ENCODE measurements at places on chromosomes 2 and 18. TPM values are rescaled to one million over a fixed set of nuclear protein-coding genes. Genes with fewer than 3 reads are reported as not detected.

DNA sequence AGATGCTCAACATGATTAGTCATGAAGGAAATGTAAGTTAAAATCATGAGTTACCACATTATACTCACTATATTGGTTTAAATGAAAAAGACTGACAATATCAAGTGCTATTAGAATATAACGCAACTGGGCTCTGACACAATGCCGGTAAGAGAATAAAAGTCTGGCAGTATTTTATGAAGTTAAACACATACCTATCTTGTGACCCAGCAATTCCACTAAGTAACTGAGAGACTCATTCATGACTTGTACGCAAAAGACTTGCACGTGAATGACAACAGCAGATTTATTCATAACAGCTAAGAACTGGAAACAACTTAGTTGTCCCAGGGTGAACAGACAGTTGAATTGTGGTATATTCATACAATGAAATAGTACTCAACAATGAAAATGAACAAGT lies 342.1 kb downstream of the SLC4A3 start:
- H3K4me1 ChIP-seq: no peaks in the 10 kb centered on the region
- no peaks in the 10 kb centered on the region for H3K36me3 ChIP-seq
- no peak overlapping the region for H3K4me3 ChIP-seq
- no peak overlapping the region for H3K27ac ChIP-seq
- H3K27me3 ChIP-seq: no peaks in the 10 kb centered on the region
- no peak for DNase-seq

DNA sequence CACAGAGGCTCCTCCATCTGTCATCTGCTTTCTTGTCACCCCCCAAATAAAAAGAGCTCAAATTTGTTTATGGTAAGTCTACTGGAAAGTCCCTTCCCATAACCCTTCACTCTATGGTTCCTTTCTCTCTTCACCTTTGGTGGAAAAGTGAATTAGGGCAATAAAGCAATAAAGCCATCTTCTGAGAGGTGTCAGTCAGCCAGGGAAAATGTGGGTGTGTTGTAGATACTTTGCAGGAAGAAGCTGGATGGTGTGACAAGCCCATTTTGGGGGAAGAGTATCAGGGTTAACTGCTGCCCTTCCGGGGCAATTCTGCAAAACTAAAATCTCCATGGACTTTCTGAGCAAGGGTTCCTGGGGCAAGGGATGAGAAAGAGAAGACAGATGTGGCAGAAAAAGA lies 197.9 kb downstream of the SH3BP4 start:
- no peak overlapping the region for H3K4me3 ChIP-seq
- H3K36me3 ChIP-seq: no peaks in the 10 kb centered on the region

DNA sequence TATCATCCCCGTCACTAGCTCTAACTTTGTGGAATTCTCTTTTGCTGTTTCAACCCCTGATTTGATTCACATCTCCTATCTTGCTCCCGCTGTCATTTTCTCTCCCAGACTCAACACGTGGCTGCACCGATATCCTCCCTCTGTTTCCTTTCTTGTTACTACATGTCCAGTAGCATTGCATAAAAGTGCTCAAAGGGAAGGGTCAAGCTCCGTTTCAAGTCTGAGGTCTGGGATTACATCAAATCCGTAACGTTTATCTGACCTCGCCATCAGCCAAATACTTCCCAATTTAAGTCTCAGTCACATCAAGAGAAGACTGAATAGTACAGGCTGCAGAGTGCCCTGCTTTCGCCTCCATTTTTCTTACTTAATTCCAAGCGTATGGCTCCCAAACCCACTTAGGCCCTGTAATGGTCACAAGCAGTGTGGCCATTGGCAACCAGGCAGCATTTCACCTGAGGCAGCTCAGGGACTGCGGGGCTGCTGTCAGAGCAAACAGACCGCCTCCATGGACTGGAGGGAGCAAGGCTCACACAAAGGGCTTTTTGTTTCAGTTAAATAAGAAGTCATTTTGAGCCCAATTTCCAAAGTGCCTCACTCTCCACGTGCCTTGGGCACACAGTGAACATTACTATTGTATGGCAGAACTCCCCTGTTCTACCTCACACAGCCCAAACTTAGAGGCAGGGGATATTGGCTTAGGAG lies 217.8 kb downstream of the BCL11A start:
- no peak overlapping the region for H3K27ac ChIP-seq
- H3K36me3 ChIP-seq: no peaks in the 10 kb centered on the region
- no peak overlapping the region for H3K4me3 ChIP-seq
- no peak for DNase-seq
- peaks cover 2% of the 10 kb centered on the region for H3K27me3 ChIP-seq

DNA sequence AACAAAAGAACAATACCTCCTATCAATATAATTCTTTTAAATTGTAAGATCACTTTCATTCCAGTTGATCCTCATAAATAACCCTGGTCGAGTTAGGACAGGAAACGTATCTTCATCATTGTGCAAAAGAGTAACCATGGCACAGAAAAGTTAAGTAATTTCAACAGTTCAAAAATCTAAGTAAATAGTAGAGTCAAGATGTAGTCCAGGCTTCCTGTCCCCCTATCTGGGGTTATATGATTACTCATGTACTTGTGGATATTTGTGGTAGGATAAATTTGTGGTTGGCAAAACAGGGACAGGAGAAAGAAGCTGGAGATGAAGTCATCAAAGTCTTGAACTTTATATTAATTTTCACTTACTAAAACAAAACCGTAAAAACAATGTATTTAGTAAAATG lies 772.6 kb downstream of the TSN start:
- H3K4me3 ChIP-seq: no peak overlapping the region
- no peak for DNase-seq
- no peaks in the 10 kb centered on the region for H3K27me3 ChIP-seq
- peaks cover 6% of the 10 kb centered on the region for H3K4me1 ChIP-seq
- no peak overlapping the region for H3K27ac ChIP-seq

DNA sequence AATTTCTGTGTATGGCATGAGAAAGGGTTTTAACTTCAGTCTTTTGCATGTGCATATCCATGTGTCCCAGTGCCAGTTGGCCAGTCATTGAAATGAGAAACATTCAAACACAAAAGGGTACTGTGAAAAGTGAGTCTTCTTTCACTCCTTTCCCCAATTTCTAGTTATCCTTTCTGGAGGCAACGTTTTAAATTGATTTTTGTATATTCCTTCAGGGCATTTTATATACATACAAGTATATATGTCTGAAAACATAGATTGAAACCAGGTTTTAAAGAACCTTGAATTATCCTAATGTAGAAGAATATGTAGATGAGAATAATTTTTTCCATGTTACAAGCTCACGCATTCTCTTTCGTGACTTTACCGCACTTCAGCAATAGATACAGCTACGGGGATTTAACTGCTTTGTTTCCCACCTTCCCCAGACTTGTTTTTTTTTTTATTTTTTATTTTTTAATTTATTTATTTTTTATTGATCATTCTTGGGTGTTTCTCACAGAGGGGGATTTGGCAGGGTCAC lies 18.8 kb downstream of the DDX1 start:
- no peak for DNase-seq
- H3K36me3 ChIP-seq: peaks cover 39% of the 10 kb centered on the region
- H3K4me1 ChIP-seq: no peaks in the 10 kb centered on the region
- no peak overlapping the region for H3K4me3 ChIP-seq
- H3K27ac ChIP-seq: no peak overlapping the region

DNA sequence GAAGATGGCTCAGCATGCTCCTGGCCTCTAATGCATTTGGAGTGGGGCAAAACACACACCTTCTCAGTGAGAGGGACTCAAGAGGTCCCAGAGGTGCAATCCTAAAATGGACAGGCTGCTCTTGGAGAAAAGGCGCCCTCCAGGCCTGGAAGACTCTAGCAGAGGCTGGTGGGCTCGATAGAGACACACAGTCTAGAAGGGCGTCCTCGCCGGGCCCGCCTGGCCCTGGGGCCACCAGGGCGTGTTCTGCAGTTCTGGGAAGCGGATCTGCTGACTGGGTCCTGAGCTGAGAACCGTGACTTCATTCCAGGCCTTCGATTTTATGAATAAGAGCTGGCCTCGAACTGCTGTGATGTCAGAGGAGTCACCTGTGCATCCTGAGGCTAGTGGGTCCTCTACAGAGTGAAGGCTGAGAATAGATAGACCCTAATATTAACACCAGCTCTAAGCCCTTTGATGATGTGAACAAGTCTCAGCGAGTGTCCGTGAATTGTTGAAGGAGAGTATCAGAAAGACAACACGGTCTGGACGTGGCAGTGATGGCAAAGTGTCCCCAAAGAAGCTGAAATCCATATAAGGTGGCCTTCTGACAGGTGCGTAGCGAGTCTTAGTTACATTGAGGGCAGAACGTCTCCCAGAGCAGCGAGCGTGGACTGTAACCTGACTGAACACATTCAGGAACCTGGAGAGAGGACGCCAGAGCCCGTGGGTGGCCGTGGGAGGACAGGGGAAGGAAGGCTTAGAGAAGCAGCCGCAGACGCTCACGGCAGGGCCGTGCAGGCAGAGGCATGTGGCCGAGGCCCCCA lies 136.9 kb downstream of the PTGR3 start:
- no peak for DNase-seq
- H3K4me1 ChIP-seq: peaks cover 16% of the 10 kb centered on the region
- H3K27me3 ChIP-seq: no peaks in the 10 kb centered on the region
- H3K4me3 ChIP-seq: no peak overlapping the region
- no peak overlapping the region for H3K27ac ChIP-seq
- H3K36me3 ChIP-seq: no peaks in the 10 kb centered on the region

GRCh38 chr18:63025251-63026090 lies 294.1 kb downstream of the BCL2 start:
- no peaks in the 10 kb centered on the region for H3K36me3 ChIP-seq
- H3K4me1 ChIP-seq: peaks cover 5% of the 10 kb centered on the region
- H3K27ac ChIP-seq: no peak overlapping the region
- peak; percentile 57 for DNase-seq

DNA sequence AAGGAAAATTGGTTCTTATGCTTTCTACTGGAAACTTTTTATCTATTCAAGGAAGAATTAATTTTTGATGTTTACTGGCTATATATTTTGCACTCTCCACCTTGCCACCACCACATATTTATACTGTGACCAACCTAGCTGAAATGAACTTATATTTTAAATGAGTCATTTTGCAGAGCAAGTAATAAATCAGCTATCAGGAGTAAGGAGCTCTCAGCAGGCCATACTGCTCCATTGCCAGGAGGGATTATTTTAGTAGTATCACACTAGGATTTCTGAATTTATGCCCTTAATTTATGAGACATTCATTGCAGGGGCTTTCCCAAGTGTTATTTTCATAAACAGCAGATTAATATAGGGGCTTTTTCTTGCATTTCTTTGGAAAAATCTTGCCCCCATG lies 125.8 kb upstream of the CYP1B1 start:
- no peaks in the 10 kb centered on the region for H3K36me3 ChIP-seq
- no peak overlapping the region for H3K27ac ChIP-seq
- H3K4me1 ChIP-seq: no peaks in the 10 kb centered on the region
- no peaks in the 10 kb centered on the region for H3K27me3 ChIP-seq

GRCh38 chr2:169464882-169465281 lies 14.4 kb upstream of the BBS5 start:
- H3K4me3 ChIP-seq: no peak overlapping the region
- no peak overlapping the region for H3K27ac ChIP-seq
- DNase-seq: no peak

DNA sequence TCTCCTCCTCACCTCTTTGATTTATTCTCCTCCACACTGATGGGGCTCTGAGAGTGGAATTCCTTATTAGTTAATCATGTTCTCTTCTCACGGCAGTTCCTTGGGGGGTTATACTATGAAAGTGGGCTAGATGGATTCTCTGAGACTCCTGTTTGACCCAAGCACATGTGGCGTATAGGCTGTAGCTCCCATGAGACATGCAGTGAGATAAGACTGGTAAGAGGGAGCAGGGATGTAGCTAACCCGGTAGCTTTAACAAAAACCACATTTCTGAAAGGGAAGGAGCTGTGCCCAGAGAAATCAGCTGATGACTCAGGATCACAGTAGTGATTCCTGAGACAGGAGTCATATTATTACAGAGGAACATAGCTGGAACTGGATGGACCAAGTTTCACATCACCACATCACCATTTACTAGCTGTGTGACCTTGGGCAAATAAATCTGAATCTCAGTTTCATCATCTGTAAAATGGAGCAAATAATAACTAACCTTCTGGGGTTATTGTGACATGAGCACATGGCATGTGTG lies 82.9 kb downstream of the CRIM1 start:
- DNase-seq: no peak
- H3K27ac ChIP-seq: no peak overlapping the region
- H3K4me1 ChIP-seq: peaks cover 2% of the 10 kb centered on the region

DNA sequence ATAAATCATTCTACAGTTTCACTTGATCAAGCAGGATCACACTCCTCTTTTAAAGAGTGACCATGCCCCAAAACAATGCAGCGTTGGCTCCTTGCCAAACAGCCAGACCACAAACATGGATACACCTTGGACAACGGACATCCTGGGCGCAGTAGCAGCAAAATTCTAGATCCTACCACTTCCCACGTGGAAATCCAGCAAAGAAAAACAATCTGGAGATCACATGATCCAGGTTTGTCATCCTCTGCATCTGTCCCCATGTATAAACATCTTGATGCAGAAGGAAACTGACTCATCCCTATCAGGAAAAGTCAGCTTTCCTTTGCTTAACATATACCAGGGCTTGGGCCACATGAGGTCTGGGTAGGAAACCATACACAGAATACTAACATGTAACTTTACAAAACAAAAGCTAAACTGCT lies 53.1 kb downstream of the ZNF521 start:
- H3K4me3 ChIP-seq: no peak overlapping the region
- H3K27me3 ChIP-seq: no peaks in the 10 kb centered on the region
- peaks cover 2% of the 10 kb centered on the region for H3K4me1 ChIP-seq
- peak overlapping the region; percentile 54 for H3K27ac ChIP-seq
- H3K36me3 ChIP-seq: peaks cover 6% of the 10 kb centered on the region

- no peaks in the 10 kb centered on the region for H3K36me3 ChIP-seq
- no peak for DNase-seq
- no peak overlapping the region for H3K4me3 ChIP-seq
- no peaks in the 10 kb centered on the region for H3K27me3 ChIP-seq
- no peak overlapping the region for H3K27ac ChIP-seq
Measured at GRCh38 chr2:217337771-217338170, 477.9 kb upstream of the TNP1 start.

The IL36B gene
- total RNA-seq: not detected

DNA sequence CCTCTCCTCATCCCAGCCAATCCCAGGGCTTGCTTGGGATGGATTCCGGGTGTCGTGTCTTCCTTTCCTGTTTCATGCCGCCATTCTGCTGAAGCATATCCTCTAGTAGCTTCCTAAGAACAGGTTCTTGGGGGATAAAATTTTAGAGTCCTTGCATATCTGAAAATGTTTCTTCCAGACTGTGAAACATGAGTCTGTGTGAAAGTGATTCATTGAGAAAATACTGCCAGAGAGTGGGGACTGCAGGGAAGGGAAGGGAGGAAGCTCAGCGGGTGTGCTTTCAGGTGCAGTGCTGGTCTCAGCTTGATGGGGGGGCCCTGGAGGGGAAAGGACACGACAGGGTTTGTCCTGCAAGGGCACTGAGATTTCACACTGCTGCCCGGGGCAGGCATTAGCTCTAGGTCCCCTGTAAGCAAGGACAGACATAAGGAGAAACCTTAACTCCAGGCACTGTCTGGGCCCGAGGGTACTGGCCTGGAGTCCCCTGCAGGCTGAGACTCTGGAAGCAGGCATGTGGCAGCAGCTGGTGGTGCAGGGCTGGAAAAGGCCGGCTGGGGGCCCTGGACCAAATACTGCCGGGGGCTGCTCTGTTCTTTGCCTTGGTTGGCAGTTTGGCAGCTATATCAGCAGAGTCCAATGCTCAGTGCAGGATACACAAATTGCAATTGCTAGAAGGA lies 97.6 kb upstream of the HS6ST1 start:
- H3K36me3 ChIP-seq: no peaks in the 10 kb centered on the region
- no peak for DNase-seq
- H3K27me3 ChIP-seq: no peaks in the 10 kb centered on the region
- H3K4me3 ChIP-seq: no peak overlapping the region
- H3K4me1 ChIP-seq: no peaks in the 10 kb centered on the region

The PDE11A gene
- 0.62 TPM for total RNA-seq

- no peaks in the 10 kb centered on the region for H3K4me1 ChIP-seq
- H3K4me3 ChIP-seq: no peak overlapping the region
- DNase-seq: no peak
- no peaks in the 10 kb centered on the region for H3K36me3 ChIP-seq
Measured at GRCh38 chr2:67448648-67449047, 51.5 kb downstream of the ETAA1 start.

Measured in muscle of leg (tissue), 16 donors.